ENCODE measurements at places on chromosomes 4 and X.

DNA sequence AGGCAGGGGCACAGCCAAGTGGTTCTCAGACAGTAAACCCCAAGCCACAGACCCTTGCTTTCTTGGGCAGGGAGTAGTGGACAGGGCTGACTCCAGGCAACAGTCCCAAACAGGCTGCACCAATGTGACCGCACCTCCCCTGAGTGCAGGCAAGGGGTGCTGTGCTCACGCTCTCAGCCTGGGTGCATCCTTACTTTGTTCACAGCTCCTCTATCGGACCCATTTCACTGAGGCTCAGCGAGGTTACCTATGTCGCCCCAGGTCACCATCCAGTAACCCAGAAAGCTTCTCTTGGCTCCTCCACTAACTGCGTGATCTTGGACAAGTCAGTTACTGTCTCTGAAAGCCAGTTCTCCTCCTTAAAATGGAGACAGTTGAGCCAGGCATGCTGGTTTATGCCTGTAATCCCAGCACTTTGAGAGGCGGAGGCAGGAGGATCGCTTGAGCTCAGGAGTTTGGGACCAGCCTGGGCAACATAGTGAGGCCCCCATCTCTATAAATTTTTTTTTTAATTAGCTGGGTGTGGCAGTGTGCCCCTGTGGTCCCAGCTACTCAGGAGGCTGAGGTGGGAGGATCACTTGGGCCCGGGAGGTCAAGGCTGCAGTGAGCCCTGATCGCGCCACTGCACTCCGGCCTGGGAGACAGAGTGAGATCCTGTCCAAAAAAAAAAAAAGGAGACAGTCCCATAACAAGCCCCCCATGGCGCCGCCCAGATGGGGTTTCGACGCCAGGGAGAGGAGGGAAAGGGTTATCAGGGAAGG is 823 bp upstream of the MAN2B2 start:
- no peak for DNase-seq

DNA sequence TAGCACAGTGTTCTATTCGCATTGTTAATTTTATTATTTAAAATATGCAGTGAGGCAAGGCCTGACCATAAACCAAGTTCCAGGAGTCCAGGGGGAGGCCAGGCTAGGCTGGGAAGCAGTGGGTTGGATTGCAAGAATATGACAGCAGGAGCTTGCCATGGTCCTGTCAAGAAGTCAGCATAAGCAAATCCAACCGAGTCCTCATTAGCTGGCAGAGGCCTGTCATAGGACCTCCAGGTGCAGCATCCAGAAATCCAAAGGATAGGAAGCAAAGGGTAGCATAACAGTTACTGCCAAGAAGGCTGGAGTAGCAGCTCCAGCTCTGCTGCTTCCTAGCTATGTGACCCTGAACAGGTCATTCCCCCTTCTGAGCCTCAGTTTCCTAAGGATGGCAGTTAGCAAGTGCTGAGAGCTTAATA is 13.4 kb downstream of the PJA1 start:
- no peak for DNase-seq

GRCh38 chr4:141417387-141417786 is 196.7 kb downstream of the ZNF330 start:
- no peak for DNase-seq

- no peak for DNase-seq
These were observed 46.6 kb downstream of the SLC39A8 start for GRCh38 chr4:102298716-102299115.

DNA sequence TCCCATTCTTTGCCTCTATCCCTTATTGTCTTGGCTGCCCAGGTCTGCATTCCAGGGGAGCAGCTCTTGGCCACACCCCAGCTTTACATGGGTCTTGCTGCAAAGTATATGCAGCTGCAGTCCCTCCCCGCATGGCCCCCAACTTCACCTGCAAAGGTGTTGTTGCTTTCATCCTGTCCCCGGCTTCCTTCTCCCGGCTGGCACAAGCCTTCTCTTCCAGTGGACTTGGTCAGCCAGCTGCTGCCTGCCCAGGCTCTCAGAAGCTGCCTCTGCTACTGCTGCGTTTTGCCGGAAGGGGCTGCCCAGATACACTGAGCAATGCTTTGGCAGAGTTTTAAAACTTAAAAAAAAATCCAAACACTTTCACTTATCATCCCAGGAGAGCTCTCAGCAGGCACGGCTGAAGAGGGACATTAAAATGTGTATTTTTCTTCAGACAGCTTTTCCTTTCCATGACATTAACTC is 121.2 kb upstream of the PDLIM3 start:
- no peak for DNase-seq

DNA sequence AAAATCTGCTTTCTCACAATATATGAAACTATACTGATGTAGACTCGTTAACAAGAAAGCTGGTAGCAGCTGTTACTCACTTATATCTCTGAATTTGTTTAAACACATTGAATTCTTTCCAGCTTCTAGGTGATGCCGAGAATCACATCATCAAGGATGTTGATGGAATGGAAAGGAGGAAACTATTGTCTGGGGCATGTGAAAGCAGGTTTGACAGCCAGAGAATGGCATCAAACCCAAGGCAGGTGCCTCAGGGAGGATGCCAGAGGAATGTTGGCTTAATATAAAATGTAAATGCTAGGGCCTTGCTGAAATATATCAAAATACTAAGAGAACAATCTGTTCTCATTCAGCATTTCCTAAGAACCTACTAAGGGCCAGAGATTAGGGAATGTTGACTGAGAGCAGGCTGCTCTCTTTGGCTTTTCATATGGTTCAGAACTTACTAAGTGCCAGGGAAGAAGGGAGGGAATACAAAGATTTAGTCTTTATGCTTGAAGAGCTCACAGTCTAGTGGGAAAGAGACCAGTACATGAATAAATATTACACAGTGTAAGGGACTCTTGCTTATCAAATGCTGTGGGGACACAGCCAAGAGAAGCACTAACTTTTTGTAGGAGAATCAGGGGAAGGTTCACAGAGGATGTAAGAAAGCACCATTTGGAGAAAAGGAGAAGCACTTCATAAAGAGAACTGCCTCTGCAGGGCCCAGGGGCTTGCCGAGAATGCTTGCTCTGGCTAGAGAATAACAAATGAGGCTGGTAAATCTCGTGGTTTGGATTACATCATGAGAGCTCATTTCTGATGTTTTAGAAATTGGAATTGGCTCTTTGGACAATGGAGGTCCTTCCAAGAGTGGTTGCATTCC is 14.7 kb downstream of the SLIT2 start:
- no peak for DNase-seq

DNA sequence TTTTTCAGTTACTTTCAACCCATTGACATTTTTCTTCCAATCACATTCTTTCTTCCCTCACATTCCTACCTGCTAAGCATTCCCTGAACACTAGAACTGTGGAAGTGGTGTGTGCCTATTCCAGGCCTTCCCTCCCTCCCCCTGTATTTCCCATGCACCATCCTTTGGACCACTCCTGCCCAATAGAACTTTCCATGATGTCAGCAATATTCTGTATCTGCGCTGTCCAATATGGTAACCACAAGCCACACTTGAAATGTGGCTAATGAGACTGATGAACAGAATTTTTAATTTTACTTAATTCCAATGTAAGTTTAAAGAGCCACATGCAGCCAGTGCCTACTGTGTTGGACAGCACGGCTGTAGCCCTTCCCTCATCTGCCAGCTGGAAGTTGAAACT is 57.5 kb downstream of the DCTD start:
- DNase-seq, result no peak

- DNase-seq, result no peak
These were observed 38.6 kb downstream of the MXRA5 start for GRCh38 chrX:3307881-3308280.

DNA sequence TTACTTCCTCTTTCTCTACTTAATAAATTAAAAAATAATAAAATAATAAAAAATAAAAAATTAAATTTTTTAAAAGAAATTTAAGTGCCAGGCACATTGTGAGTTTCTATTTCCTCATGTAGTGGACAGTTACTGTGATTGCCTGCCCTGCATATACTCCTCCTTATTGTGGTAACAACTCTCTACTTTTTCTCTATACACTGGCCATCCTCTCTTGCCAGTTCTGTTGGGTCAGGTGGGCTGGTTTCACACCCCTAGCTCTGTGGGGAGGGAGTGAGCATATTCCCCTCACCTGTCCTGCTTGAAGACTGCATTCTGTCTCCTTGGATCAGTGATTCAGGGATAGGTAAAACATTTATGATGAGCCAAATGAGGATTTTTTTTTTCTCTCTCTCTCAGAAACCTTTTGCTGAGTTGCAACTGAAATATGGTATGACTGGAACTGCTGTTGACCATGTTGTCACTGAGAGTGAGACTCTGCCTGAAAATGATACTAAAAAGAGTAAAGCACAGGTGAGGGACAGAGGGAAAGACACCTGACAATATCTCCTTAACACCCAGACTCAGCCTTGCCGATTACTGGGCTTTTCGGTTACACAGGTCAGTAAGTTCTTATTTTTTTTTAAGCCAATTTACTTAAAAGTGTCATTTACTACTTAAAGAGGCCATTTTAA is 37.2 kb downstream of the CXXC4 start:
- no peak for DNase-seq

DNA sequence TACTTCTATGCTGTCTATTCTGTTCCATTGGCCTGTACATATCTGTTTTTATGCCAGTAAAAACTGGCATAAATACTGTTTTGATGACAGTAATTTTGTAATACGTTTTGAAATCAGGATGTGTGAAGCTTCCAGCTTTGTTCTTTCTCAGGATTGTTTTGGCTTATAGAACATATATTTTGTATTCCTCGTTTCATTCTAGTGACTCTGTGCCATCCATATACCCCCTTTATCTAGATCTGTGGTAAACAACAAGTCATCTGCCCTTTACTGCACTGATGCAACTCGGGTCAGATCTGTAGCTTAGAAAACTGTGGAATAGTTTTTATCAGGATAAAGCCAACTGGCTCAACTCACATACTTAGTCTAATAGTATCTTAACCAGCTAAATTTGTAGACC is 233.7 kb downstream of the PRDM5 start:
- DNase-seq, result no peak

GRCh38 chrX:45266456-45266855 is 65.8 kb upstream of the DIPK2B start:
- no peak for DNase-seq

GRCh38 chr4:175758050-175759024 is 53.7 kb downstream of the GPM6A start:
- DNase-seq, result no peak

DNA sequence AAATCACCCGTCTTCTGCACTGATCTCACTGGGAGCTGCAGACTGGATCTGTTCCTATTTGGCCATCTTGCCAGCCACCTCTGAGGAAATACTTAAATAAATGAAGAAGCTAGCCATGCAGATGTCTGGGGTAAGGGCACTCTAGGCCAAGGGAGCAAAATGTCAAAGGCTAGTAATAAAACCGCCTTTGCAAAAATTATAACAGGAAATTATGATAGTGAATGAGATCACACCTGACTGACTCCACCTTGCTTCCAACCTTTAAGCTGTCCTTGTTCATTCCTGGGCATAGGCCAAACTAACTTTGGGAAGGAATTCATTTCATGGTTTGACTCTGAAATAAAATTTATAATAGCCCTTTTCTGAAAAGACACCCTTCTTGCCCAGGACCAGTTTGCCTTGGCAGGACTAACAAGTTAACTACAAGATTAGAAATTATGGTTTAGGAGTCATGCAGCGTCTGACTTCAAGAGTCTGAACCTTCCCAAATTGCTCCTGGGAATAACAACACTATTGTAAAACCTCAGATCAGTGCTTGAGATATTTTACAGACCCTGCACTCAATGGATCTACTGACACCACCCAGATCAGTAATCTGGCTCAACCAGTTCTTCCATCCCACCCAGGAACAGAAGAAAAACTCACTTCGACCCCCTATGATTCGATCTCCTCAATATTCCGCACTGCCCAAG is 246.9 kb upstream of the HDX start:
- no peak for DNase-seq

DNA sequence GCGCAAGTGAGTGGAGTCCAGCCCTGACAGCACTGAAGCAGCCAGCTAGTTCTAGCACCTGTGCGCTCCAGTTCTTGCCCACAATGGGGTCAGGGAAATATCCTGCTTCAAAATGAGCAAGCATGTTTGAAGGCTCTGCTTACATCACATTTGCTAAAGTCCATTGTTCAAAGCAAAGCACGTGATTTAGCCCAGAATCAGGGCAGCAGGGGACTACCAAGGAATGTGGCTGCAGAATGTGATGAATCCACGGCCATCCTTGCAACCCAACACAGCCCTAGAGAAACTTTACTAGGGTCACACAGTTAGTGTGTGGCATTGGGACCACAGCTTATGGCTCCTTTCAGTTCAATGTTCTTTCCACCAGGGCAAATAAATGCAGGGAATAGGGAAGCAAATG is 47.3 kb upstream of the SMIM31 start:
- no peak for DNase-seq

GRCh38 chrX:45771114-45771513 is 570.4 kb upstream of the DIPK2B start:
- DNase-seq, result no peak

GRCh38 chr4:115101675-115102074 is 11.7 kb downstream of the NDST4 start:
- no peak for DNase-seq

GRCh38 chrX:137982472-137983172 is 416.7 kb downstream of the ZIC3 start:
- no peak for DNase-seq

All from GM12891 (cell line).